ENCODE measurements at places on chromosomes 12 and 14.

GRCh38 chr12:60106214-60106613, 510.4 kb downstream of the SLC16A7 start:
- DNase-seq = no peak

GRCh38 chr12:61397668-61398067, 862.5 kb upstream of the USP15 start:
- no peak for DNase-seq

GRCh38 chr12:107025671-107026070, 38.7 kb upstream of the MTERF2 start:
- DNase-seq = no peak

DNA sequence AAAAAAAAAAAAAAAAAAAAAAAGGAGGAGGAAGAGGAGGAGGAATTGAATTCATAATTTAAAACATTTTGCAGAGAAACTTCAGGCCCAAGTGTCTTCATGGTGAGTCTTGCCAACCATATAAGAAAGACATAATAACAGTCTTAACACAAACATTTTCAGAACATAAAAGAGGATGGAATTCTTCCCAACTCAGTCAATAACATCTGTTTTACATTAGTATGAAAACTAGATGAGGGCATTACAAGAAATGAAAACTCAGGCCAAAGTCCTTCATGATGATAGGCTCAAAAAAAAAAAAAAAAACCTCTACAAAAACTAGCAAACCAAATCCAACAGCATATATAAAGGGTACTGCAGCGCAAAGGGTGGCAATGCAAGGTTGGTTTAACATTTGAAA, 151.6 kb downstream of the FOXA1 start:
- no peak for DNase-seq

DNA sequence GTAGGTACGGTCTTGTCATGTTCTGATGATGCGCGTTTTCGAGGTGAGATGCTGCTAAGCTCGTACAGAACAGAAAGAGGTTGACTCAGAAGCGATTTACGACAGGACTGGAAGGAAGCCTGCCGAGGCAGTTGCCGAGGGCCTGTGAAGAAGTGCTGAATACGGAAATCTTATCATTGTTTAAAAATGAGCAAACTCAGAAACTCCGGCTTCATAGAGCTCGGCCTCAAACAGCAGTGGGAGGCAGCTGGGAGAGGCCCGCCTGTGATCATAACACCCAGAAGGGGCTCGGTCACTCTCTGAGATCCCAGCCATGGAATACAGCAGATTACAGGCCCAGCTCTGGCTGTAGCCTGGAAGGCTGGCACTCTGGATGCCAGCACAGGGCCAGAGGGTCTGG, 87.4 kb downstream of the CPSF2 start:
- DNase-seq = no peak

DNA sequence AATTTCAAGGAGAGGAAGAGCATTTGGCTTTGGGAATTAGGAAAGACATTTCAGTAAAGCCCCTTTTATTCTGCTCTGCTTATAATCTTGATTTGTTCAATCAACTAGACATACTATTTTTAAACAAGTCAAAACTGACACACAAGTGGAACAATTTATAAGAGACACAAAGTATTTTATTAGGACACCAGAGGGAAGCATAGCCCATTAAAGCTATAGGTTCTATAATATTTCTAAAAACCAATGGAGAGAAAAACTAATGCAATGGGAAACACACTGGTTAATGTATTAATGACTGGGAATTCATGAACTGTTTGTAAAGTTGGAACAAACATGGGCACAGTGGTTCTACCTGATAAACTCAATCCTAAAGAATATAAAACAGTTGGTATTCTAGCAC, 15.3 kb upstream of the CERS5 start:
- DNase-seq = no peak

DNA sequence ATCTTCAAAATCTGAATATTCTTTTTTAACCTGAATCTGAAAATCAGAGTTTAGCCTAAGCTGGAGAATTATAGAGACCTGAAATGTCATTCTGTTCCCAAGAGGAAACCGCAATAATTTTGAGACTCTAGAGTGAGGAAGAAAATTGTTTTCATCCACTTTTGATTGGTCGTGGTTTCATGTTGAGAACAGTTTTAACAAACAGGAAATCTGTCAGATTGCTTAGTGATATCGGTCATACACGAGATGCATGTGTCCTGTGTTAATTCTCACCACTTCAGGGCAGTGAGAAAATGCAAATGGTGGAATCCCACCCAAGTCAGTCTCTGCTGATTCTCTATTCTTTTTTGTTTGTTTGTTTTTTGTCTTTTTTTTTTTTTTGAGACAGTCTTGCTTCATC, 1498.5 kb upstream of the TMEM132C start:
- DNase-seq = no peak

GRCh38 chr14:90023176-90023896, 38.5 kb upstream of the KCNK13 start:
- no peak for DNase-seq

DNA sequence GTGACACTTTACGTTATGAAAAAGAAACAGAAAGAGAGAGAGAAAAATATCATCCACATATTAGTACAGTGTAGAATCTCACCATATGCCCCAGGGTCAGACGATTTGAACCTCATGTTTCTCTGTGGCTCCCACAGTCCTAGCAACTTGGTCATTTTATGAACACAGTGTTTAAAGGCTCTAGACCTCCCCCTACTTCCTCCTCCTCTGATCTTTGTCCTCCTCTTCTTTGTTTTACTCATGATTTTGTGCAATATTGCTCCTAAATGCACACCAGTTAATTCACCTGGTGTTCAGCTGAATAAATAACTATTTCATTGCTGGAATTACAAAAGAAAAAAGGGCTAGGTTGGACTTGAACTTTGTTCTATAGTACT, 18.2 kb downstream of the GLT1D1 start:
- DNase-seq = no peak

DNA sequence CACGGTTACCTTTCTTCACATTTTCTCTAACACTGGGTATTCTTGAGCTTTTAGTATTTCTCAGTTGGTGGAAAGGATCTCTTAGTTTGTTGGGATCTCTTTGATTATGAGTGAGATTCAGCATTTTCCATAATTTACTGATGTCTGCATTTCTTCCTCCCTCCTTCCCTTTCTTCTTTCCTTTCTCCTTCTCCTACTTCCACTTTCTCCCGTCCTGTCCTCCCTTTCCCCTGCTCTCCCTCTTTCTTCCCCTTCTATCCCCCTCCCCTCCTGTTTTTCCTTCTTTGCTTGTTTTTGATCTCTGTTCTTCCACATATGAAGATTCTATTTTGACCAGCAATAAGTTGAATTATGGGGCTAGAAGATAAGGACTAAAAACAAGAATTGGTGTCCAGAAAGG, 66.9 kb downstream of the FUT8 start:
- DNase-seq = no peak

- DNase-seq = no peak
Observed at GRCh38 chr12:126761420-126761819, 1505.5 kb upstream of the TMEM132C start.

GRCh38 chr14:96059519-96060135, 20.5 kb downstream of the C14orf132 start:
- DNase-seq = no peak

DNA sequence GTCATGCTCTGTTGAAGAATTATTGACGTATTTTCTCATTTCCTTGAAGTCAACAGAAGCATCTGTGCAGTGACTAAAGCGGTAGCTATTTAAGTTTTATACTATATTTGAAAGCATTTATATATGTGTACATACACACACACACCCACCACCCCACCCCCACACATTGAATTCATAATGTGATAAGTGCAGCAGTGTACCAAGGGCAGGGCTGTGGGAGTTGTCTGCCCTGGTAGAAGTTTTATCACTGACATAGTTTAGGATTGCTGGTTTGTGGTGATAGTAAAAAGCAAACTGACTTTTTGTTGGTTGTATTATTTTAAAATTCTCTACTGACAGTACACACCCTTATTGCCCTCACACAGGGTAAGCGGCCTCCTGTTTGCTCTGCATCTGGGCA, 39.1 kb downstream of the GAS2L3 start:
- no peak for DNase-seq

GRCh38 chr14:89000007-89000942, 175.8 kb downstream of the TTC8 start:
- DNase-seq = no peak

- DNase-seq = no peak
Observed at GRCh38 chr12:40056373-40056772, 49.5 kb downstream of the SLC2A13 start.

DNA sequence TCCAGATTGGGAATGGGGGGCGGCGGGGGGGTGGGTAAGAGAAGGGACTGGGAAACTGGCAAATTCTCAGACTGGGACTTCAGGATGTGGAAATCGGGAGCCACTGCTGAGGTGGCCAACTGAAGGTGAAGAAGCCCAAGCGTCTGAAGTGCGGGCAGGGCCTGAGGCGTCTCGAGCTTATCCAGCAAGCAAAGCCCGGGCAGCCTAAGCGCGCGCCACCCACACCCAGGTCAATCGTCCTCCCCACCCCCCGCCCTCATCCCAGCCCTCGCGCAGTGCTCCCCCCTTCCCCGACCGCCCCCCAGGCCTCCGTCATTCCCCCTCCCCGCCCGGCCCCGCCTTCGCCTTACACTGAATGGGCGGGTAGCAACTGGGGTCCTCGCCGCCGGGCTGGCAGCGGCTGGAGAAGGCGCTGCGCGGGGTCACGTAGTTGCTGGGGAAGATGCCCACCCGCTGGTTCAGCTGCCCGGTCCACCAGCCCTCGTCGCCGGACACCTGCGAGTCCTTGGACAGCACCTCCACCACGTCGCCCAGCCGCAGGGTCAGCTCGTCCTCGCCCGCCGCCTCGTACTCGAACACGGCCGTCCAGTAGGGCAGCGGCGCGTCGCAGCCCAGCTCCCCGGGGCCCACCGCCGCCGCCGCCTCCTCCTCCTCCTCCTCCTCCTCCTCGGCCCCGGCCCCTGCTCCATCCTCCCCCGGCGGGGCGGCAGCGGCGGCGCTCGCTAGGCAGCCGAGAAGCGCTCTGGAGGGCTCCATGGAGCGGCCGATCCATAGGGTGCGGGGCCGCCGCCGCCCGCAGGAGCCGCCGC, 693 bp downstream of the MAP3K9 start:
- DNase-seq = no peak

DNA sequence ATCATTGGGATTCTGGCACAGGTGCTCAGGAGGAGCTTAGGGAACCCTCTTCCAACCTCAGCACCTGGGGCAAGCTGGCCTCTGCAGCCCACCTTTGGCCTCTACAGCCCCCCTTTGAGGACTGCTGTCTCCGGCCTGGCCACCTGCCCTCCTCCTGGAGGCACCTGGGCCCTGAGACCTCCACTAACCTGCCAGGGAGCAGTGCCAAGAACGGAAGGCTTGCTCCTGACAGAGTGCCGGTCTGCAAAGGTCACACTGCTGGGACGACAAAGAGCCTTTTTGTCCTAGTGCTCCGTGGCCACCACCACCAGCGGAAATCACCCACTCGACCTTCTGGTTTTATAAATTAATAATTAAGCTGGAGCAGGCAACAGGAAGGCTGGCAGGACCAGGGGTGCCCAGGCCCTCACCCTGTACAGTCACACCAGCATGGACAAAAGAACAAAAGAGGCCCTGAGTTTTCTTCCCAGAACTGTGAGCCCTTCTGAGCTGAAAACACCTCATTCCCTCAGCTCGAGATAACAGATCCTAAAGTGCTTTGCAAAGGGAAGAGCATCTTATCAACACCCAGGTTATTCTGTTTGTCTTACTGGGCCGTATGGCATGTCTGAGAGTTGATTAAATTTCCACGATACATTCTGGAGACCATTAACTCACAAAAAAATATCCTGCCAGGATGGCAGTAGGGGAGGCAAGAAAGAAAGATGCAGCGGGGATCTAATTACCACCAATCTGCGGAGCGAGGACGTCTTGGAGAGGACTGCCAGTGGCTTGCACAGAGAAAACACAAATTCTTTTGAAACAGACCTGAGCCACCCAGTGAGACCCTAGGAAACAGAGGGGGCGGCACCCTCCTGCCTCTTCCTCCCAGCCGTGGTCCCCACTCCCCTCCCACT, 8.2 kb downstream of the TESC start:
- no peak for DNase-seq

GRCh38 chr12:76421046-76421445, 72.8 kb upstream of the BBS10 start:
- DNase-seq = no peak

GRCh38 chr14:58884442-58884841, 246.7 kb downstream of the DACT1 start:
- DNase-seq = no peak

GRCh38 chr12:28378736-28379135, 188.5 kb downstream of the CCDC91 start:
- DNase-seq = no peak

DNA sequence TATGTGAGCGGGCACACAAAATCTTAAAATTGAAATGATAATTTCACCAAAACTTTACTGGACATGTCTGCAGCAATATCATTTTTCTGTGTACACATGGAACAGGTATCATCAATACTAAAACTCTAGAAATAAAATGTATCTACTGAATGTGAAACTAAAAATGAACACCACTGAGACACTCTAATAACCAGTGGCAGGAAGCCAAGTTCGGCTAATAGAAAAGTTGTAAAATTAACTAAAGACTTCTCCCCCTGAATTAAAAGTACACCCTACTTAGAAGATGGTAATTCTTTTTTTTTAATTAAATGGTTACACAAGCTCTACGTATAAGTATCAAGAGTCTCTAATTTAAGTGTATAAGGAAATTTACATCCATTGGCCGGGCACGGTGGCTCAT, 227.2 kb downstream of the MED13L start:
- DNase-seq = no peak

DNA sequence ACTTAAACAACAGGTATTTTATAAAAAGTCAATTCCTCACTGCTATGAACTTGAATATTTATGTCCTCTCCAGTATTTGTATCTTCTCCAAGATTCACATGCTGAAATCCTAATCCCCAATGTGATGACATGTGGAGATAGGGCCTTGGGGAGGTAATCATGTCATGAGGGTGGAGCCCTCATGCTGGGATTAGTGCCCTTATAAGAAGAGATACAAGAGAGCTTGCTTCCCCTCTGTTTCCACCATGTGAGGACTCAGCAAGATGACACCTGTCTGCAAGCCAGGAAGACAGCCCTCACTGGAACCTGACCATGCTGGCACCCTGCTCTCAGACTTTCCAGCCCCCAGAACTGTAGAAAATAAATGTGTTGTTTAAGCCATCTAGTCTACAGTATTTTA, 36.2 kb downstream of the OSBPL8 start:
- DNase-seq = no peak

- peak; percentile 78 for DNase-seq
Observed at GRCh38 chr12:98439981-98440581, 75.3 kb upstream of the TMPO start.

Data from femur (tissue), 1 donor.